ENCODE measurements at places on chromosomes 11 and 22.

DNA sequence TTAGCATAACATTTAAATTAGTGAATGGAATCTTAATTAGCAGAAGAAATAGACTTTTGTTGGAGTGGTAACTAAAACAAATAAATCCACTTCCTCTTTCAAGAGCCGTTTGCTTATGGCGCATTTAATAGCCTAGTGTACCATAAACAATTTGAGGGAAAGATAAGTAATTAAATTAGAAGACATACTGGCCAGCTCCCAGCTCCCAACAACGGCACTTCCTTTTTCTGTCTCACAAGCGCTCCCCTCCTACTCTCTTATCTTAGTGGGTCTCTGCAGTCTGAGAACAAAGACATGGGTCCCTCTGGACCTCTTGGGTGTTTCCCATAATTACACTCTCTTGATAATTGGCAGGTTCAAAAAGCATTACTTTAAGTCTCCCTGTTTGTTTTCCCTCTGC, 146.0 kb downstream of the OPCML start:
- DNase-seq = no peak

DNA sequence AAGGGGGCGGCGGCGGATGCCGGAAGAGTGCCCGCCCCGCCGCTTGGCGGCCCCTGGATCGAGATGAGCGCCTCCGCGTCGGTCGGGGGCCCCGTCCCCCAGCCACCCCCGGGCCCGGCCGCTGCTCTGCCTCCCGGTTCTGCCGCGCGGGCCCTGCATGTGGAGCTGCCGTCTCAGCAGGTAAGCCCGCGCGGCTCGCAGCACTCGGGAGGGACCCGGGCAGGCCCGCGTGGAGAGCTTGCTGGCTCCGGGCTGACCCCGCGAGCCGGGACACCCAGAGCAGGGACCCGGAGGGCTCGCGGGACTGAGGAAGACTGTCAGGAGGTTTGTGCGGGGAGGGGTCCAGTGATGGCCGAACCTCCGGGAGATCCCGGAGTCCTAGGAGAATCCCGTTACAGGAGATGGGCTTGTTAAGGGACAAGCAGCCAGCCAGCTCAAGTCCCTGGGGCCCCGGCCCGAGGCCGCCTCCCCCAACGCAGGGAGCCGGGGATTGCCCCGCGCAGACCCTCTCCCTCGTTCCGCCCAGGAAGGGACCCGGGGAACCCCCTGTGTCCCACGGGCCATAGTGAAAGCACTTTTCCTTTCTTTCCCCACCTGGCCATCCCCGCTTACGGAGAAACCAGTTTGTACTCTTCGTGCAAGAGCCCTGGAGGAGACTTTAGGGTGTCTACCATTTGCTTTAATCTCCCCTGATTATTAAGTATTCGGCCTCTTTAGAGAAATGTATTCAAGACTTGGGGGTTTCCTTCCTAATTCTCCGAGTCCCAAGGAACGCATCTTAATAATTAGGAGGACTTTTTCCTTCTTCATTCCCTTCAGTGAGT, 547 bp downstream of the UVRAG start:
- no peak for DNase-seq

DNA sequence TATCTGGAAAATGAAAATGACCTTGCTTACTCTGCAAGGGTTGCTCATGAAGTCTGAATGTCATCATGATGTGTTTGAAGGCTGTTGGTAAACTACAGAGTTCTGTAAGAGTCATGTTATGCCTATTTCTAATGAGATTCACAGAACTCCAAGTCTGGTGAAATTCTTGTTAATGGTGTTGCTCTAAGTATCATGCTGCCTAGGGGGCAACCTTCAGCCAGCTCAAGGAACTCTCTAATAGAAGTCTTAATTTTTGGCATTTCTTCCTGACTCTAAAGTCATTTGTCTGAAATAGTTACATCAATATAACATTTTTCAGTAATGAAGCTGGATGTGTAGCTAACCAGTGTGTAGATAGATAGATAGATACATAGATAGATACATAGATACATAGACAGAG, 302.8 kb downstream of the FAT3 start:
- DNase-seq = no peak

DNA sequence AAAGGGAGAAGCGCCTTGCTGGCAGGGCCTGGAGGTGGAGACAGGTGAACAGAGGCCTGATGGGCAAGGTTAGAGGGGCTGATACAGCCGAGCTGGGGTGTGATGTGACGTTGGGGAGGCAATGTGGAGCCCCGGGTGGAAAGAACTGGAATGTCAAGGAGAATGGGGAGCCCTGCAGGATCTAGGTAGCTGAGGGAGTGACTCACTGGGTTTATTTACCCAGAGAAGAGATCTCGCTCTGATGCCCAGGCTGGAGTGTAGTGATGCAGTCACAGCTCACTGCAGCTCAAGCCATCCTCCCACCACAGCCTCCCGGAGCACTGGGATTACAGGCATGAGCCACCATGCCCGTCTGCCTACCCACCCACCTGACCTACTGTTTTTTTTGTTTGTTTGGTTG, 1.9 kb upstream of the CYB5R3 start:
- no peak for DNase-seq

DNA sequence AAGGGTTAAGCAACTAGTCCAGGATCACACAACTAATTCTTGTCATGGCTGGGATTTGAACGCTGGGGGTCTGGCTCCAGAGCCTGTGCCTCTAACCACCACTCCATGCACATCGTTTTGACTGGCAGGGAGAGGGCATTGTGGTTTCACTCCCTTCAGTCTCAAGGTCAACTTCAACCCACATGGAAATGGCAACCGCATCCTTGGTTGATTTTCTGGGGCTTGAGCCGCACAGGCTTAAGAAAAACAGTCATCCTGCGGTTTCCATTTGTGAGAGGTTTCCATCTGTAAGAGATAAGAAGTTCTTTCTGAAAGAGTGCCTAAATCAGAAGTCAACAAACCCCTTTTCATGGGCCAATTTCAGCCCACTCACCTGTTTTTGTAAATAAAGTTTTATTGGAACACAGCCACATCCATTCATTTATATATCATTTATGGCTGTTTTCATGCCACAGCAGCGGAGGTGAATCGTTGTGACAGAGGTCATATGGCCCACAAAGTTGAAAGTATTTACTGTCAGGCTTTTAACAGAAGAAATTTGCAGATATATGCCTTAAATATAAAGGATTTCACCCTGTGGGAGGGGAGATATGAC, 65.7 kb downstream of the SGSM1 start:
- no peak for DNase-seq

DNA sequence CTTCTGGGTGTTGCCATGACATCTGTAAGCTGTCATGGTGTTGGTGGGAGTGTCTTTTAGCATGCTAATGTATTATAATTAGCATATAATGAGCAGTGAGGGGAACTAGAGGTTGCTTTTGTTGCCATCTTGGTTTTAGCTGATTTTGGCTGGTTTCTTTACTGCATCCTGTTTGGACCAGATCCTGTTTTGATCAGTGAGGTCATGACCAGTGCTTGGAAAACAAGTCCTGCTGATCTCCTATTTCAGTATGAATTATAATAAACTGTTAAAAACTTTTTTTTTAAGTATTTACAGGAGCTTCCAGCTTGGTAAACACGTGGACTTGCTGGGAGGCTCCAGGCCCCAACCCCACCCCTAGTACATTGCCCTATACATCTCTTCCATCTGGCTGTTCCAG, 30.5 kb upstream of the P4HA3 start:
- no peak for DNase-seq

- DNase-seq = no peak
Measured at GRCh38 chr11:83533166-83533565, 247.0 kb upstream of the CCDC90B start.

DNA sequence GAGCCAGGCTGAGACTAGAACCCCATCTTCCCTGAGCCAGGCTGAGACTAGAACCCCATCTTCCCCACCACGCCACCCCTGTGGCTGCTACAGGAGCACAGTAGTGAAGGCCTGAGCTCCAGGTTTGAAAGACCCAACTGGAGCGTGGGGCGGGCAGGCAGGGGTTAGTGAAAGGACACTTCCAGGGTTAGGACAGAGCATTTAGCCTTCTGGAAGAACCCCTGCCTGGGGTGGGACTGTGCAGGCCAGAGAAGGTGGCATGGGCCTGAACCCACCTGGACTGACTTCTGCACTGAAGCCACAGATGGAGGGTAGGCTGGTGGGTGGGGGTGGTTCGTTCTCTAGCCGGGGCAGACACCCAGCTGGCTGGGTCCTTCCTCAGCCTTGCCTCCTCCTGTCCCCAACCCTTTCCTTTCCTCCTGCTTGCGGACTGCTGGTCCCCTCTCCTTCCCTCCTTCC, 24.1 kb downstream of the SUN2 start:
- no peak for DNase-seq

GRCh38 chr11:8093931-8094575, 13.0 kb downstream of the TUB start:
- DNase-seq = no peak

GRCh38 chr11:75743711-75744563, 24.6 kb upstream of the DGAT2 start:
- DNase-seq = no peak

GRCh38 chr11:100849009-100849900, 162.2 kb downstream of the ARHGAP42 start:
- no peak for DNase-seq

DNA sequence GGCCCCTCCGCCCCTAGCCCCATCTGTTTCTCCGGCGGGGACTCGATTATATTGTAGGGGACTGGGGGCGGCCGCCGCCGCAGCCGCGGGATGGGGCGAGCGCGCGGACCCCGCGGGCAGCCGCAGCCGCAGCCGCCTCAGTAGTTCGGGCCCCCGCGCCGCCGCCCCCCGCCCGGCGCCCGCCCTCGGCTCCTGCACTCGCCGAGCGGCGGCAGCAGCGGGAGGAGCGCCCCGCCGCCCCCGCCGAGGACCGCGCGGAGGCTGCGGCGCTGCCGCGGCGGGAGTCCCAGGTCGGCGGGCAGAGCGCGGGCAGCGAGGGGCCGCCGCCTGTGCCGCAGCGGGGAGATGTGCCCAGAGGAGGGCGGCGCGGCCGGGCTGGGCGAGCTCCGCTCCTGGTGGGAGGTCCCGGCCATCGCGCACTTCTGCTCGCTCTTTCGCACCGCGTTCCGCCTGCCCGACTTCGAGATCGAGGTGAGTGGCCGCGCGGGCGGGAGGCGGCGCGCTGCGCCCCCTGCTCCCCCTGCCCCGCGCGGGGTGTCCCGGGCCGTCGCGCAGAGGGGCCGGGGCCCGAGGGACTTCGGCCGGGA, at the start of gene CECR2:
Gene CECR2 (plus strand): TSS at position 22 of the 587 bp plus-strand sequence. CDS start 324 bp downstream, at position 346.
- DNase-seq = no peak

DNA sequence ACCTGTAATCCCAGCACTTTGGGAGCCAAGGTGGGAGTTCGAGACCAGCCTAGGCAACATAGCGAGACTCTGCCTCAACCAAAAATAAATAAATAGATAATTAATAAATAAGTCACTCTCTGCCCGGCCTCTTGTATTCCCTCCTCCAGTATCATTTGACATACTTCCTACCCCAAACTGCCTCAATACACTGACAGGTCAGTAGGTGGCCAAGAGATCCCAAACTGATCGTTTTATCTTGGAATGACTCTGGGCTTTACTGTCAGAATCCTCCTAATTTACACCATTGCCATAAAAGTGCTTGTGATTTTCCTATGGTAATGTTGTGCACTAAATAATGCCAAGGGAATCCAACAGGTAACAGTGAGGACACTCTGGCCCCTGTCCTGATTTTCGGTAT, 94.2 kb downstream of the PDHX start:
- DNase-seq = no peak

DNA sequence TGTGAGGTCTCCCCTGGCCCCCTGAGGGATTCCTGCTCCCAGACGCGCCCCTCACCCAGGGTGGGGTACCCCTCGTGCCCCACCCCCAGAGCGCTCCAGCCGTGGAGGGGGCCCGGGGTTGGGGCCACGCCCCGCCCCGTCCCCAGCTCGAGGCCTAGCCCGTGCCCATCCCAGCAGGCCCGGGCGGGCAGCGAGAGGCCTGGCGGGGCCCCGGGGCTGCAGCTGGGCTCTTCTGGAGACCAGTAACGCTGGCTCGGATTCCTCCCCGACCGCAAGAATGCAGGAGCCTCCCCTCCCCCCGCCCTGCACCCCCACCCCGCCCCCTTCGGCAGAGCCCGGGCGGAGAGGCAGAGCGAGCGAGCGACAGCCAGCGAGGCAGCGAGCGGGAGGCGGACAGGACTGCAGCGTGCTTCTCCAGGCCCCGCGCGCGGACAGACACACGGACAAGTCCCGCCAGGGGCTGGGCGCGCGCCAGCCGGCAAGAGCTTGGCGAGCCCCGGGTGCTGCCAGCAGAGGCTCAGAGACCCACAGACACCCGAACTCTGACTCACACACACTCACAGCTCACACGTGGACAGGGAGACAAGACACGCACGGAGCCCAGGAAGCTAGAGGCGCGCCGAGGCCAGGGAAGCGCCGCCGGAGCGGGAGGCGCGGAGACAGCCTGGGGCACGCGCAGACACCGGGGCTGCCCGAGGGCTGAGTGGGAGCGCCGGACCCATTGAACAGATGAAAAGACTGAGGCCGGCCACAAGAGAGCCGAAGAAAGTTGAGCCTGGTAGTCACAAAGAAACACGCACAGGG, 15.2 kb downstream of the BCL9L start:
- DNase-seq = no peak

GRCh38 chr11:44082645-44083044, 12.8 kb upstream of the EXT2 start:
- no peak for DNase-seq

GRCh38 chr22:50010676-50011446, 1.7 kb downstream of the IL17REL start:
- no peak for DNase-seq

- DNase-seq = no peak
Measured at GRCh38 chr22:24426851-24427499, 424 bp upstream of the ADORA2A start.

GRCh38 chr11:126607776-126608541, 252.5 kb downstream of the ST3GAL4 start:
- DNase-seq = no peak

DNA sequence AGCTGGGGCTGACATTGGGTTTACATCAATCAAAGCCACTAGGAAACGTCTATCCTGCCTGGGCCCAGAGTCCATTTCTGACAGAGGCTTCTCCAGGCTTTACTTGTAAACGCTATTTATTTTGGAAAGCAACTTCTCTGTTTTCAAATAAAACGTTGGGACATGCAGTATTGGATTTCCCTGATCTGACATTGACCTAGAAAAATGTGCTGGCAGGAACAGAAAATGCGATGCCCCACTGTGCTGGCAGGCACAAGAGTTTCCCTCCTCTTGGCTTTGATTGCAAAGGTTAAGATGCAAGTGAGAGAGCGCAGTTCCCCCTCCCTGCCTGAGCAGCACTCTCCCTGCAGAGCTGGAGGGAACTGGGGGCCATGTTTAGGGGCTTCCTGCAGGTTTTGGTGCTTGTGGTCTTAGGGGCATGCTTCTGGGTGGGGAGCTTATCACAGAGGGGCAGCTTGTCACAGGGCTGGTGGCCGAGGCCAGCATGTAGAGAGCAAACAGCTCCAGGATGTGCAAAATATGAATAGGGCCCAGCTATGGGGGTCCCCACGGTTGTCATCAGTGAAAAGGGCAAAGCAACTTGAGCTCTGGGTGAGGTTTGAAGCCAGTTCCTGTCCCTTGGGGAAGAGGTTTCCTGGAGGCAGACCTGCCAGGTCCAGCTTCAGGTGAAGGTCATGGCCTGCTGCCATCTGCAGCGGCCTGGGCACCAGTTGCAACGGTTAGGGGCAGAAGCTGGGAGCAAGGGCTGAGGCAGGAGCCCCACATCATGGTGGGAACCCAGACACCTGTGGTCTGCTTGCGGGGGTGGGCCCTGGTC, 42.3 kb upstream of the DKK3 start:
- DNase-seq = no peak
